ENCODE measurements at places on chromosomes 16 and 17.

DNA sequence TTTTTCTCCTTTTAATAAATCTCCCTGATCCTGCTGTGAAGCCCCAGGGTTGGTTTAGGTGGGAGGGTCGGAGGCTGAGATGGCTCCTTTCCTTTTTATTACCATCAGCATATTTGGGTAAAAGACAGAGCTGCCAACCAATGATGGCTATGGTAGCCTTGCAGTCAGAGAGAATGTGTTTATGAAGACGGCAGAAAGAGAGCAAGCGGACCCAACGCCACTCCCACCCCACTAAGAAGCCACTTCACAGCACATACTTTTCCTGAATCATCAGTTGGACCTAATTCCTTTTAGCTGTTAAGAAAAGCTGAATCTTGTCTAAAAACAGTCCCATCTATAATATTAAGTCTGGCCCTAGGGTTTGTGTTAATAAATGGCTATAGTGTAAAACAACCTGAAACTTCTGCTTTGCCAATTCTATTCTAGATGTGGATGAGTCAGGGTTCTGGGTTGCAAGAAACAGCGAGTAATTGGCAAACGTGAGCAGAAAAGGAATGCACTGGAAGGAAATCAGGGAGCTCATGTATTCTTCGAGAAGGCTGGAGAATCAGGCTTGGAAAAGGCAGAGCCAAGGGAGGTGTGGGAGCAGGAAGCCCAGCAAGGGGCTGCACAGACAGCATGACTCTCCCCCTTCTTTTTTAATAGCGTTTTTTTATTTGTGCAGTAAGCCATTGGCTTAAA is 34.0 kb upstream of the PRKCA start:
- no peak for DNase-seq

- DNase-seq: peak; percentile 8
These were observed 85.7 kb upstream of the HS3ST2 start for GRCh38 chr16:22728167-22728836.

- peak; percentile 94 for DNase-seq
These were observed 4.8 kb upstream of the ARL4D start for GRCh38 chr17:43393944-43394482.

- DNase-seq: no peak
These were observed 34.2 kb upstream of the ATP2A3 start for GRCh38 chr17:3998436-3998835.

- no peak for DNase-seq
These were observed 63.5 kb upstream of the USP7 start for GRCh38 chr16:9027070-9027799.

DNA sequence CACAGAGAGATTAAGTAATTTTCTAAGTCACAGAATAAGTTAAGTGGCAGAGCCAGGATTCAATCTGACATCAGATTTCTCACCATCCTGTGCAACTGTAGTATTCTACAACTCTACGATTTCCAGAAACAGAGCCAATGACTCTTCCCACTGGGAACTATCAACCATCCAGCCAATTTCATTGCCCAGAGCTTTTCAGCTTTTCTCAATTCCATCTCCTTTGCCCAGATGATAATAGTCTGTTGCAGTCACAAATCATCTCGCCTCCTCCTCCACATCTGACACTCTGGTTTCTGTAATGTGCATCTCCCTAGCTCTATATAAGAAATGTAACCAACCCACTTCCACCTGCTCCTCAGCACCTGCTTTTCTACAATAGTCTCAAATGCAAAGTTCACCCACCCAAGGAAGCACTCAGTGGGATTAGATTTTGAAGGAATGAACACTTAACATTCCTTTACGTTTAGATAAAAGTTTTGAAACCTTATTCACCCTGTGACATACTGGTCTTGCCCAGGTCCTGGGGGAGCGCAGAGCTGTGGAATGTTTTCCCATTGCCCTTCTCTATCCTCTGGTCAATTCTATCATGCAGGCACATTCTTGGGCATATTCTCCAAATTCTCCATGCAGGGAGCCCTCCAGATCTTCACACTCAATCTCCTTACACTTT is 167.8 kb upstream of the ASIC2 start:
- DNase-seq: no peak

GRCh38 chr17:77694391-77695363 is 263.8 kb upstream of the TNRC6C start:
- no peak for DNase-seq

DNA sequence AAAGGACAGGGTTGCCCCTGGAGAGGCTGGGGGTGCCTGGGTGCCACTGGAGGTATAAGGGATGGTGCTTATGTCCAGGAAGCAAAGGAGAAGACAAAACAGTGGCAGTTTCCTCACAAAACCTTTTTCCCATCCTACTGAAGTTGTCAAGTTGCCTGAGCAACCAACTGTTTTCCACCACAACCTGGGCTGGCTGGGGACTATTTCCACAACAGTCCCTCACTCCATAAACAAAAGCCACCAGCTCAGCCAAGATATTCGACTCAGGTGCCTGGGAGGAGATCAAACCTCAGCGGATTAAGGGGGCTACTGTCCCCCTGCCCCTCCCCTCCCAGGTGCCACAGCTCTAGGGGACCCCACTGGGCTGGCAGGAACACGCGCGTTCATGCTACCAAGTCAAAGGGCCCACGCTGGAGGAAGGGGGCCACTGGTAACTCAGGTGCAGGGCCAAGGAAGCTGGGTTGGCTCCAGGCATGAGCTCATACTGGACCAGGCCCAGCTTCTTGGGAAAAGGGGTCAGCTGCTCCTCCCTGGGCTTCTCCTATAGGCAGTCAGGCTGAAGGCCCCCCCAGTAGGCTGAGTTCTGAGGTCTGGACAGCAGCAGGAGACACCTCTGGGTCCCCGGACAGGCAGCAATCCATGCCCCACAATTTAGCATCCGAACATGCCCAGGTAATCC is 45.7 kb upstream of the MRPS23 start:
- no peak for DNase-seq

- no peak for DNase-seq
These were observed 3.8 kb upstream of the CRISPLD2 start for GRCh38 chr16:84816023-84816422.

DNA sequence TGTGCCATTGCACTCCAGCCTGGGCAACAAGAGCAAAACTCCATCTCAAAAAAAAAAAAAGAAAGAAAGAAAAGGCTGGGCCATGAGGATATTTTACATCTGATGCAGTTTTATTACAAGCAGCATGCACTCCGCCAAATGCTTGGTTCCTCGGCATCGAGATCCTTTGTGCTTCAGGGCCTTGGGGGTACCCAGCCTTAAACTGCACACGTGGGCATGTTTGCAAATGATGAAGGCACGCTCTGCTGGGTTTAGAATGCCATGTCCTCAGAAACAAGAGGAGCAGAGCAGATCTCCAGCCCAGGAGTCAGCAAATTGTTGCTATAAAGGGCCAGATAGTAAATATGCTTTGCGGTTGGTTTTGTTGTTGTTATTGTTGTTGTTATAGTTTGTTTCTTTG is 153.2 kb downstream of the KATNIP start:
- DNase-seq: no peak

- no peak for DNase-seq
These were observed 62.4 kb downstream of the VAT1L start for GRCh38 chr16:77850636-77851333.

GRCh38 chr16:17544785-17545184 is 74.0 kb upstream of the XYLT1 start:
- DNase-seq: peak; percentile 15

- DNase-seq: no peak
These were observed 33.1 kb upstream of the ST6GALNAC1 start for GRCh38 chr17:76676629-76677028.

DNA sequence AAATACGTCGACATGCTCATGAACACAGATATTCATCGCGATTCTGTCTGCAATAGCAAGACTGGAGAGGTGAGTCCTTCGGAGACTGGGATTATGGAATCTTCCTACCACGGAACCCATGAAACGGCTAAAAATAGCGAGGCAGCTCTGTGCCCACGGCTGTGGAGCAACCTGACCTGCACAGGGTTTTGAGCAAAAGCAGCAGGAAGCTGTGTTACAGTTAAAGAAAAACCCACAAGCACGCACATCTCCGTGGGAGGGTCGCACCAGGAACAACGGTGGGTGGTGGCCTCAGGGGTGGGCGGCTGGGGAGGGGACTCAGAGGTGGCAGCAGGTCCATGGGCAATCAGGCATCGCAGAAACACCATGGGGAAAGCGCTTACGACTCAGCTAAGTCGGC is 24.8 kb downstream of the SLC38A10 start:
- no peak for DNase-seq

- DNase-seq: peak; percentile 46
These were observed at the start of gene MLKL for GRCh38 chr16:74700438-74701225. MLKL (minus strand) TSS chr16:74700862; CDS start chr16:74695757, 5,105 bp downstream.

DNA sequence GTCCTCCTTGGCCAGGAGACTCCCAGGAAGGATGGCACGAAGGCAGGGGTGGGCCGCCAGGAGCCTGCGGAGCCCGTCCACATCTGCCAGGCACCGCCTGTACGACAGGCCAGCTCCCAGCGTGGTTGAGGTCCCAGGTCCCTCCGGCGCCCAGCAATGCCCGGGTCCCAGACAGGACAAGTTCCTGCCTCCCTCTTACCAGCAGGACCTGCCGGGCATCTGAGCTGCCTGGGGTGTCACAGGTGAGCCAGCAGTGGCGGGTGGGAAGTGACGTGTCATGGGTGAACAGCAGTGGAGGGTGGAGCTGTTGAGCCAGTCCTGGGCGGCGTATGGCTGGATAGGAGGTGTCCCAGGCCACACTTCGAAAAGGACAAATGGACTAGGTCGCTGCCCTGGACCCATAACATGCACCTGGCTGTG is 15.7 kb upstream of the BAHCC1 start:
- no peak for DNase-seq

- DNase-seq: no peak
These were observed 83.2 kb downstream of the RPGRIP1L start for GRCh38 chr16:53620476-53620875.

DNA sequence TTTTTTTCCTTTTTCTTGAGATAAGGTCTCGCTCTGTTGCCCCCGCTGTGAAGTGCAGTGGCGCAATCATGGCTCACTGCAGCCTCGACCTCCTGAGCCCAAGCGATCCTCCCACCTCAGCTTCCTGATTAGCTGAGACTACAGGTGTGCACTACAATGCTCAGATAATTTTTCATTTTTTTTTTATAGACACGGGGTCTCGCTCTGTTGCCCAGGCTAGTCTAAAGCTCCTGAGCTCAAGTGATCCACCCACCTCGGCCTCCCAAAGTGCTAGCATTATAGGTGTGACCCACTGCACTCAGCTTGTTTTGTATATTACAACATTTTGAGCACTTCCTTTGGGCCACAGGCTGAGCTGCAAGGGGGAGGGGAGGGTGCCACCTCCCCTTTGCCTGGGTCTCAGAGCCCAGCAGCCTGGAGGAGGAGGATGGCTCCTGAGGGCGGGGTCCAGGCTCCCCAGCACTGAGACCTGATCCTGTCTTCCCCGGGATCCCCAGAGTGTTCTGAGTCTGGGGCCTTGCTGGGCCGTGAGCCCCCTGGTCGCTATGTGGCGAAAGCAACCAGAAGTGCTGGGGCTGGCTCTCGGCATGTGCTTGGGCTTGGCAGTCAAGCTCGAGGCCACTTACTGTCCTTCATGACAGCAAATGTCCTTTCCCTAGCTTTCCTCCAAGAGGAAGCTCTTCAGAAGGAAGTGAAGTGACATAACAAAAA is 8.1 kb downstream of the DEF8 start:
- no peak for DNase-seq

- DNase-seq: no peak
These were observed 207.7 kb downstream of the SPECC1 start for GRCh38 chr17:20216853-20217252.

- no peak for DNase-seq
These were observed 27.6 kb upstream of the AATK start for GRCh38 chr17:81193470-81194224.

- DNase-seq: no peak
These were observed 116.9 kb downstream of the NTN1 start for GRCh38 chr17:9138161-9138717.

DNA sequence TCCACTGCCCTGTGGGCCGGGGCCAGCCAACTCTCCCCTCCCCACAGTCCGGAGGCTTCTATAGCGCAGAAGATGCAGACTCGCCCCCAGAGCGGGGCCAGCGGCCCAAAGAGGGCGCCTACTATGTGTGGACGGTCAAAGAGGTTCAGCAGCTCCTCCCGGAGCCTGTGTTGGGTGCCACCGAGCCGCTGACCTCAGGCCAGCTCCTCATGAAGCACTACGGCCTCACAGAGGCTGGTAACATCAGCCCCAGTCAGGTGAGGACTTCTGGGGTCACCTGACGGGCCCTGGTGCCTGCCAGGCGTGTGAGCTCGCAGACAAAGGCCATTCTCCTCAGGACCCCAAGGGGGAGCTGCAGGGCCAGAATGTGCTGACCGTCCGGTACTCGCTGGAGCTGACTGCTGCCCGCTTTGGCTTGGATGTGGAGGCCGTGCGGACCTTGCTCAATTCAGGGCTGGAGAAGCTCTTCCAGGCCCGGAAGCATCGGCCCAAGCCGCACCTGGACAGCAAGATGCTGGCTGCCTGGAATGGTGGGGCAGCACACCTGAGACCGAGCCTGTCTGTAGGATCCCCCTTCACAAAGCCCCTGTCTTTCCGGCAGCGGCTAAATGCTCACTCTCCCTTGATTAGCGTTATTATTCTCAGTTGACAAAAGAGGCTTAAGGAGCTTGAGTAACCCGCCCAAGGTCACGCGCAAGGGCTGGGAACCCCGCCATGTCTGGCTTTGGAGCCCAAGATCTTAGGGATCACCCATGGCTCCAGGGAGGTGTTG is 3.9 kb downstream of the SPATA20 start:
- peak; percentile 95 for DNase-seq

- DNase-seq: no peak
These were observed 49.4 kb downstream of the WSB1 start for GRCh38 chr17:27343294-27343693.

GRCh38 chr16:86041215-86041614 is 142.3 kb downstream of the IRF8 start:
- no peak for DNase-seq

DNA sequence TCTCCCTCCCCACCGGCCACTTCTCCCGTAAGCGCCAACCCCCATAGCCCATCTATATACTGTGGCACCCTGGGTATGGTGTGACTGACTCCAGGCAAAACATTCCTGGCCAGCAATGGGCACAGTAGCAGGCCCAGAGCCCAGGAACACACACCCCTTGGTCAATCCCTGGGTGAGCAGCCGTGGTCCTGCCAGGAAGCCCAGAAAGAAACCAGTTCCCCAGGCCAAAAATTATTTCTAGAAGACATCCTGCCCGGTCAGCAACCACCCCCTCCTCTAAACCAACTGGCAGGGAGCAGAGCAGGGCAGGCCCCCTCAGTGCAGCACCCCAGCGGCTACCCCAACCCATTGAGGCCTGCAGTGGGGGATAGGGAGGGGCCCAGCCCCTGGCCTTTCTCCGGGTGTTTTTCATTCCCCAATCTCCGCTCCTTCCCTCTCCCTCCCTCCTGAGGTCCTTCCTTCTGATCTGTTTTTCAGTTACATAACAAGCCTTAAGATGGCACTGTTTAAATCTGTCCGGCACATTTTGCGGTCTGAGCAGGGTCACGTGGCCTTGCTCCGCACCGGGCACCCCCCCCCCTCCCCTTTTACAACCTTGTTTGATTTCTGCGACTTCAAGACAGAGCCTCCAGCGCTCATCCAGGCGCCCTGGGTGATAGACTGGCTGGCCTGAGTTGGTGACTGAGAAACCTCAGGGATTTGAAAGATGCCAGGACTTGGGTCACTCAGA is 2.0 kb downstream of the NPTX1 start:
- DNase-seq: peak; percentile 78

GRCh38 chr16:88771294-88771772 is 13.7 kb downstream of the PIEZO1 start:
- DNase-seq: no peak

Measured in WERI-Rb-1 (cell line).